Lung microvascular endothelial cell (primary cell): ENCODE measurements at places on chromosomes 4 and X. TPM values are rescaled to one million over a fixed set of nuclear protein-coding genes. Genes with fewer than 3 reads are reported as not detected.

CENPI gene
- 4.2 and 10.9 TPM in 2 replicates for total RNA-seq

- peak; percentile 29 for DNase-seq
Observed at GRCh38 chr4:6988016-6988715, 55.0 kb upstream of the TADA2B start.

UVSSA gene
- total RNA-seq = 1.7 and 3.6 TPM in 2 replicates

GRCh38 chr4:165222651-165222994 is 15.3 kb downstream of the KLHL2 start:
- peak; percentile 95 for DNase-seq

- no peak for DNase-seq
Observed at GRCh38 chr4:1408418-1408817, 2.2 kb upstream of the NKX1-1 start.

SULT1E1 gene
- total RNA-seq = 3.4 and 5.2 TPM in 2 replicates

PHOX2B gene
- total RNA-seq = not detected in 2 replicates

ATP11C gene
- total RNA-seq = 62.8 and 67.3 TPM in 2 replicates

- DNase-seq = no peak
Observed at GRCh38 chrX:12443534-12444098, 305.3 kb downstream of the FRMPD4 start.
